ENCODE measurements at places on chromosomes 12 and 14. TPM values are rescaled to one million over a fixed set of nuclear protein-coding genes. Genes with fewer than 3 reads are reported as not detected.

Gene MYF5
- not detected for polyA plus RNA-seq

Gene CPNE8
- polyA plus RNA-seq: 207 TPM

Gene SPIC
- not detected for polyA plus RNA-seq

Gene P2RX7
- 1.5 TPM for polyA plus RNA-seq

Gene SLC4A8
- polyA plus RNA-seq: 41.2 TPM
